ENCODE measurements at places on chromosomes 7 and 10. TPM values are rescaled to one million over a fixed set of nuclear protein-coding genes. Genes with fewer than 3 reads are reported as not detected.

DNA sequence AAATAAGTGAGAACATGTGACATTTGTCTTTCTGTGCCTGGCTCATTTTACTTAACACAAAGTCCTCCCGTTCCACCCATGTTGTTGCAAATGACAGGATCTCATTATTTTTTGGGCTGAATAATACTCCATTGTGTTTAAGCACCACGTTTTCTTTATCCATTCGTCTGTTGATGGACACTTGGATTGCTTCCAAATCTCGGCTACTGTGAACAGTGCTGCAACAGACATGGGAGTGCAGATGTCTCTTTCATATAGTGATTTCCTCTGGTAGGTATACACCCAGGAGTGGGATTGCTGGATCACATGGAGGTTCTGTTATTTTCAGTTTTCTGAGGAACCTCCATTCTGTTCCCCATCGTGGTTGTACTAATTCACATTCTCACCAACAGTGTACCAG lies 264.4 kb upstream of the GALNT17 start:
- no peak overlapping the region for H3K4me3 ChIP-seq
- H3K4me1 ChIP-seq: no peaks in the 10 kb centered on the region
- H3K27ac ChIP-seq: no peak overlapping the region

Gene GARIN1A
- 4.1 TPM for total RNA-seq

DNA sequence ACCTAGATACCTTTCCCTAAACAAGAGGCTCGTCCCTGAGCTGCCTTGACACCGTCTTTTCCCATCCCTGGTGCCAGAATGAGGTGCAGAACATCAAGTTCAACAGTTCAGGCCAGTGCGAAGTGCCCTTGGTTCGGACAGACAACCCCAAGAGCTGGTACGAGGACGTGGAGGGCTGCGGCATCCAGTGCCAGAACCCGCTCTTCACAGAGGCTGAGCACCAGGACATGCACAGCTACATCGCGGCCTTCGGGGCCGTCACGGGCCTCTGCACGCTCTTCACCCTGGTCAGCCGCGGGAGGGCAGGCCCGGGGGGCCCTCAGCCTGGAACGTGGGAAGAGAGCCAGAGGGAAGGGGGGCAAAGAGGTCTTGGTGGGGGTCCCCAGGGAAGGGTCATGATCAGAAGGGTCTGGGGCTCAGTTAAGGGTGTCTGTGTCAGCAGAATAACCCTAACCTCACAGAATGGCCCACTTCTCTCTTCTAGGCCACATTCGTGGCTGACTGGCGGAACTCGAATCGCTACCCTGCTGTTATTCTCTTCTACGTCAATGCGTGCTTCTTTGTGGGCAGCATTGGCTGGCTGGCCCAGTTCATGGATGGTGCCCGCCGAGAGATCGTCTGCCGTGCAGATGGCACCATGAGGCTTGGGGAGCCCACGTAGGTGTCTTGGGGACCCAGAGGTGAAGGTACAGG lies 16.8 kb downstream of the SMO start:
- H3K36me3 ChIP-seq: peaks cover 31% of the 10 kb centered on the region
- no peak overlapping the region for H3K27ac ChIP-seq
- no peak overlapping the region for H3K4me3 ChIP-seq
- H3K4me1 ChIP-seq: no peaks in the 10 kb centered on the region

DNA sequence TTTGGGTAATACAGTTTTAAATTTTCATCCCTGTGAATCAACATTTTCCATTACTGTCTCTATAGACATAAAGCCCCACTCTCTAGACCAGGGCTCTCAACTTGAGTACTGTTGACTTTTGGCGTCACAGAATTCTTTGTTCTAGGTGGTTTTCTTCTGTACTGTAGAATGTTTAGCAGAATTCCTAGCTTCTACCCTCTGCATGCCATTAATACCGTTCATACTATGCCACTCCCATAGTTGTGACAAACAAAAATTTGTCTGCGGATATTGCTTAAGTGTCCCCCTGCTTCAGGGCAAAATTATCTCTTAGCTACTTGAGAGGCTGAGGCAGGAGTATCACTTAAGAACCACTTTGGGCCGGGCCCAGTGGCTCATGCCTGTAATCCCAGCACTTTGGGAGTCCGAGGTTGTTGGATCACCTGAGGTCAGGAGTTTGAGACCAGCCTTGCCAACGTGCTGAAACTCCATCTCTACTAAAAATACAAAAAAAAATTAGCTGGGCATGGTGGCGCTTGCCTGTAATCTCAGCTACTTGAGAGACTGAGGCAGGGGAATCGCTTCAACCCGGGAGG lies 57.3 kb upstream of the NRG3 start:
- no peak overlapping the region for H3K27ac ChIP-seq
- DNase-seq: no peak
- H3K4me1 ChIP-seq: no peaks in the 10 kb centered on the region
- H3K27me3 ChIP-seq: peaks cover 3% of the 10 kb centered on the region

DNA sequence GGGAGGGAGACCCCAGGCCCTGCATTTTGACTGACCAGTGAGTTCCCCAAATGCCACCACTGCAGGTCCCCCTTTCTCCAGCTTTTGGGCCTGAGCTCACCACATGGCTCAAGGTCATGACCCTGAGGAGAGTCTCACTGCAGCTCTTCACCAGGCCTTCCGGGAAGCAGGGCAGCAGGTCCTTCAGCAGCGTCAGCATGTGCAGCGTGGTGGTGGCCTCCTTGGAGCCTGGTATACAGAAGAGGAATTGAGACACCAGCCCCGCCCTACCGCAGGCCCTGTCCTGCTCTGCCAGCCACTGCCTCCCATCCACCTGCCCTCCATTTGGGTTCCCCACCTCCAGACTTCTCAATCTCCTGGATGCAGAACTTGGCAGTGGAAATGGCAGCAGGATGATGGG lies 13.0 kb downstream of the RRP12 start:
- DNase-seq: no peak
- no peaks in the 10 kb centered on the region for H3K4me1 ChIP-seq
- no peak overlapping the region for H3K27ac ChIP-seq
- H3K36me3 ChIP-seq: peaks cover 20% of the 10 kb centered on the region

- H3K36me3 ChIP-seq: no peaks in the 10 kb centered on the region
- DNase-seq: no peak
- H3K27me3 ChIP-seq: no peaks in the 10 kb centered on the region
Observed at GRCh38 chr7:81321949-81322348, 403.1 kb upstream of the SEMA3C start.

- peak overlapping the region; percentile 54 for H3K27ac ChIP-seq
- no peak overlapping the region for H3K4me3 ChIP-seq
- H3K4me1 ChIP-seq: peaks cover 15% of the 10 kb centered on the region
- DNase-seq: no peak
Observed at GRCh38 chr10:60849217-60849616, 70.9 kb downstream of the CDK1 start.

DNA sequence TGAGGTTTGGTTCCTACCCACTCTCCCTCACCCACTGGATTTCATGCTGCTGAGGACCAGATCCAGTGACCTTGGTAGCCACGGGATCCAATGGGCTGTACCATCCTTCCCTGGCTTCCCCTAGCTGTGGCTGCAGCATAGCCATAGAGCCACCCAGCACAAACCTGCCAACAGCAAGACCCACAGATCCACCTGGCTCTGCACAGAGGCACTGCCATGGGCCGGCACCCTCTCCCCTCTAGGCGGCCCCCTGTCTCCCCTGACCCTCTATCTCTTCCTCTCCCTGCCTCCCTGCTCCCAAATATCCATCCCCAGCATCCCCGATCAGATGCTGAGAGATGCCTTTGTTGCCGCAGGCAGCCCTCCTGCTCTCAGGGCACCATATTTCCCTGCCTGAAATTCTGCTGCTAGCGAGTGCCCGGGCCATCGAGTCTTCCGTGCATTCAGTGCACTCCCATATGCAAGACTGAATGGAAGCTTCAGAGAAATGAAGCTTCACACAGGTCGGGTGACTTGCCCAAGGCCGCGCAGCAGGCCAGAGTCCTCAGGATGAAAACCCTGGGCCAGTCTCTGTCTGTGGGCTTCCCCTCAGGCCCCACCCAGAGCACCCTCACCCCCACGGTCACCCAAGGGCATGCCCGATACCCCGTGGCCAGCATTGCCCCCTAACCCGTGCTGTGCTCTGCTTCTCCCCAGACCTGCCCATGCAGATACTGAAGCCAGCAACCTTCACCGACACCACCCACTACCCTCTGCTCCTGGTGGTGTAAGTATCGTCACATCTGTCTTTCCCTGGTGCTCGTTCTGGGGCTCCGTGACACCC lies 130.8 kb downstream of the PAXIP1 start:
- no peak overlapping the region for H3K27ac ChIP-seq
- no peak for DNase-seq
- H3K27me3 ChIP-seq: peaks cover 69% of the 10 kb centered on the region
- no peaks in the 10 kb centered on the region for H3K36me3 ChIP-seq
- H3K4me1 ChIP-seq: no peaks in the 10 kb centered on the region

Gene EMX2
- 2.8 TPM for total RNA-seq
